ENCODE measurements at places on chromosomes 13 and 19.

- DNase-seq: no peak
Measured at GRCh38 chr19:12792853-12793289, 1.6 kb downstream of the JUNB start.

DNA sequence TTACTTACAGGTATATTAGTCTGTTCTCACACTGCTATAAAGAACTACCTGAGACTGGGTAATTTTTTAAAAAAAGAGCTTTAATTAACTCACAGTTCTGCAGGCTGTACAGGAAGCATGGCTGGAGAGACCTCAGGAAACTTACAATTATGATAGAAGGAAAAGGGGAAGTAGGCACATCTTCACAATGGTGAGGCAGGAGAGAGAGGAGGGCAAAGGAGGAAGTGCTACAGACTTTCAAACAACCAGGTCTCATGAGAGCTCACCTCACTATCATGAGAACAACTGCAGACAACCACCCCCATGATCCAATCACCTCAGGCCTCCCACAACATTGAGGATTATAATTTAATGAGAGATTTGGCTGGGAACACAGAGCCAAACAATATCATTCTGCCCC lies 511.7 kb downstream of the SLITRK6 start:
- DNase-seq: no peak

DNA sequence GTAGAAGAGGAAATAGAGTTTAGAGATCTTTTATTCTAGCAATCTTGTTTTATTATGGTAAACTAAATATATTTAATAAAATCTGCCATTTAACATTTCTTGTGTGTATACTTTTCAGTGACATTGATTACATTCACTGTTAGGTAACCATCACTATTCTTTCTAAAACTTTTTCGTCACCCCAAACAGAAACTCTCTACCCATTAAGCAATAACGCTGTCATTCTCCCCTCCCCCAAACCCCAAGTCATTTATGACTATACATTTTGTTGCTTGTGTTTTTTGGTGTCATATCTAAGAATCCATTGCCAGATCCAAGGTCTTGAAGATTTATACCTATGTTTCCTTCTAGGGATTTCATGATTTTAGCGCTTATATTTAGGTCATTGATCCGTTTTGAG lies 10.6 kb downstream of the URI1 start:
- DNase-seq: peak; percentile 53

DNA sequence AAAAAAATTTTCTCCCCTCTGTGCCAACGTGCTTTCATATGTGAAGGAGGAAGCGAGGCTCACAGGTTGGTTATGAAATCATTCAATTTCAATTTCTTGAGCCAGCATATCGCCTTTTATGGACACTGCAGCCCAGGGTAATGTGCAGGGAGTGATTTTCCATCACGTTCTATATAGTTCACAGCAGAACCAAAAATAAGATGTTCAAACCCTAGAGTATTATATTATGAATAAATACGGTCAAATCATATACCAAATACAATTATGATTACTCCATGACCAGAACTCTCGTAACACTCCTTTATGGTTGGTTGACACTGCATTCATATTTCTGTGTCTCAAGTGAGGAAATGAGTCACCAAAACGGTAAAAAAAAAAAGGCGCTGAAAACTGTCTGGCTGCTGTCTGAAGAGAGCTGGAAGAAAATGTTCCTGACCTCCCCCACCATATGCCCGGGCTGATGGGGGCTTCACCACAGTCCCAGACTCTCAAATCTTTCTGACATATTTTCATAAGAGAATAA lies 75.8 kb upstream of the UBAC2 start:
- peak; percentile 36 for DNase-seq

GRCh38 chr13:44116562-44117332 lies 237.0 kb downstream of the LACC1 start:
- peak; percentile 58 for DNase-seq

- no peak for DNase-seq
Measured at GRCh38 chr13:97116754-97117153, 105.4 kb upstream of the MBNL2 start.

DNA sequence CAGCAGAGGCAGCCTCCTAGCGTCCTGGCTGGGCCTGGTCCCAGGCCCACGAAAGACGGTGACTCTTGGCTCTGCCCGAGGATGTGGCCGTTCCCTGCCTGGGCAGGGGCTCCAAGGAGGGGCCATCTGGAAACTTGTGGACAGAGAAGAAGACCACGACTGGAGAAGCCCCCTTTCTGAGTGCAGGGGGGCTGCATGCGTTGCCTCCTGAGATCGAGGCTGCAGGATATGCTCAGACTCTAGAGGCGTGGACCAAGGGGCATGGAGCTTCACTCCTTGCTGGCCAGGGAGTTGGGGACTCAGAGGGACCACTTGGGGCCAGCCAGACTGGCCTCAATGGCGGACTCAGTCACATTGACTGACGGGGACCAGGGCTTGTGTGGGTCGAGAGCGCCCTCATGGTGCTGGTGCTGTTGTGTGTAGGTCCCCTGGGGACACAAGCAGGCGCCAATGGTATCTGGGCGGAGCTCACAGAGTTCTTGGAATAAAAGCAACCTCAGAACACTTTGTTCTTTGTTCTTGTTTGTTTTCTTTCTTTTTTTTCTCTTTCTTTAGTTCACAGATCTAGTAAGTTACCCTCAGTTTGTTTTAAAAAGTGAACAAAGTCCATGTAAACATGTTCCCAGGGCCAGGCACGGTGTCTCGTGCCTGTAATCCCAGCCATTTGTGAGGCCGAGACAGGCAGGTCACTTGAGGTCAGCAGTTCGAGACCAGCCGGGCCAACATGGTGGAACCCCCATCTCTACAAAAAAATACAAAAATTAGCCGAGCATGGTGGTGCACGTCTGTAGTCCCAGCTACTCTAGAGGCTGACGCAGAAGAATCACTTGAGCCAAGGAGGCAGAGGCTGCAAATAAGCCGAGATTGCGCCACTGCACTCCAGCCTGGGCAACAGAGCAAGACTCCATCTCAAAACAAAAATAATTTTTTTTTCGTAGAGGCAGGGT lies 10.2 kb downstream of the ANGPTL4 start:
- no peak for DNase-seq

- no peak for DNase-seq
Measured at GRCh38 chr19:28927456-28927855, 285.5 kb downstream of the UQCRFS1 start.

GRCh38 chr13:90246005-90246404 lies 1101.5 kb upstream of the MIR17HG start:
- no peak for DNase-seq

- DNase-seq: no peak
Measured at GRCh38 chr19:50780753-50781435, 9.3 kb upstream of the ACP4 start.

DNA sequence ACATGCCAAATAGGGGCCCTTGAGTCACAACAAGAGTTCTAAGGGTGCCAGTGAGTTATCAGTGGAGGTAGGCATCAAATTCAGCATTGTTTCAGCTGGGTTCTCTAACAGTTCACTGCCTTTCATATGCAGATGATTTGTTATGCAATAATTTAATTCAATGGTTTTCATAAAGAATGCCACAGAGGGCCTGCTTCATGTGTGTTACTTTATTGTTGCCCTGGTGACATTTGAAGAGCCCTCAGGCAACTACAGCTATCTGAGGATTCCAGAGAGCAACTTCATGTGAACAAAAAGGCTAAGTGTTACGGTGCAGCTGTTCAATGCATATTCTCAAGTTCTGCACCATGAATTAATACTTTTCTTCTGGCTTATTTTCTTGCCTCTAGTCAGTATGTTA lies 43.1 kb upstream of the STARD13 start:
- DNase-seq: no peak

GRCh38 chr19:3986260-3987041 lies 1.2 kb upstream of the EEF2 start:
- DNase-seq: peak; percentile 87

GRCh38 chr19:41377977-41378709 lies 1.8 kb downstream of the TMEM91 start:
- DNase-seq: peak; percentile 25

DNA sequence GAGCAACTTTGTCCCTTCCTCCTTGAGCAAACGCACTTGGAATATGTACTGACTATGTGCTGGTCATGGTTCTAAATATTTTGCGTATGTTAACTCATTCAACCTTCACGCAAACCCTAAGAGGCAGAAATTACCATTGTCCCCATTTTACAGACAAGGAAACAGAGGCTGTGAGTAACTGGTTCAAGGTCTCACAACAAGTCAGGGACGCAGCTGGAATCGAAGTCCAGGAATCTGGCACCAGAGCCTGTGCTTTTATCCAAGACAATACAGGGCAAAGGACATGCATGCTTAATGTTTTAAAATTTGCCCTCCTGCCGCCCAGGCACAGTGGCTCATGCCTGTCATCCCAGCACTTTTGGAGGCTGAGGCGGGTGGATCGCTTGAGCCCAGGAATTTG lies 5.1 kb downstream of the FXYD5 start:
- DNase-seq: no peak

- no peak for DNase-seq
Measured at GRCh38 chr13:105587786-105588185, 947.7 kb downstream of the EFNB2 start.

GRCh38 chr13:105441051-105441750 lies 1094.3 kb downstream of the EFNB2 start:
- no peak for DNase-seq

GRCh38 chr13:28579322-28579721 lies 79.6 kb upstream of the POMP start:
- no peak for DNase-seq

- DNase-seq: no peak
Measured at GRCh38 chr13:29861694-29862110, 11.3 kb upstream of the UBL3 start.

DNA sequence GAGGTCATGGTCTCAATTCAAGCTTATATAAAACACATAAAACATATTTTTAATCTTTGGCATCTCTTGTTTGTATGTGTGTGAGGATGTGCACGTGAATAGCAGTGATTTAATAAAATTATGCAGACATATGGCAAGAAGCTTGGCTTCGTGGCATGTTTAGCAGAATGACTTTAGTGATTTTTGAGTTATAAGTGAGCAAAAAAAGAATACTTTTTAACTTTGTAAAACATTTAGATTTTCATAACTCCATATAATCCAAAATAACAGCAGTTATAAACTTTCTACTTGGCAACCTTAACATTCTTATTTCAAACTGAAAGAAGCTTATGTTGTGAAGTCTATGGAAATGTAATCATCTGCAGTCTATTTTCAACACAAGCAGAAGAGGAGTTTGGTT lies 120.6 kb downstream of the SLITRK1 start:
- no peak for DNase-seq

DNA sequence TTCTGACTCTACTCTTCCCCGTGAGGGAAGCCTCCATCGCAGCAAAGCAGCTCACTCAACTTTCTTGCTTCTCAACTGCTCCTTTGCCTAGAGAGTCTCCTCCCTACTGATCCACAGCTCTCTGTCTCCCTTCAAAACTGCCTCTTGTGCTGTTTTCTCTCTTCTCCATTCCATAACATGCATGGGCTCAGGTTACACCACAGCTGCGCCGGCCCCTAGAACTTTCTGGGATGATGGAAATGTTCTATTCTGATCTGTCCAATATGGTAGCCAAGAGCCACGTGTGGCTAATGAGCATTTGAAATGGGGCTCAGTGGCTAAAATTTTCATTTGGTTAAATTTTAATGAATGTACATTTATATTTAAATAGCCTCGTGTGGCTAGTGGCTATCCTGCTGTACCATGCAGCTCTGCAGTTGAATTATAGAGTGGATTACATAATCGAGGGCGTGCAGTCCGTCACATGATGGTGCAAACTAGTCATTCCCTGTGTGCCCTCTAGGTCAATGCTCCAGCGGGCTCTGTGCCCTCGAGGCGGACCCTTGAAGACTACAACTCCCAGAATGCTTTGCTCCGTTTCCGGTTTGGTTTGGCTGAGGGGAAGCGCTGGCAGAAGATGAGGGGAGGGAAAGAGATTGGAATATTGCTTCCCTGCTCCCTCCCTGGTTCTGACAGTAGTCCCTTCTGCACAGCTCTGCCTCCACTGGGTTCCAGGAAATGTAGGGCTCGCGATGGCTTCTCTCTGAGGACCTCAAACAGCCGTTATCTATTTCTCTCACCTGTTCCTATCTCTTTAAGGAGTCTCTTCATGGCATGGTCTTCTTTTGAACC lies 109.8 kb downstream of the CACNA1A start:
- DNase-seq: peak; percentile 60

- no peak for DNase-seq
Measured at GRCh38 chr13:113812178-113813040, 51.5 kb downstream of the GAS6 start.

GRCh38 chr13:23506071-23506806 lies 64.0 kb upstream of the TNFRSF19 start:
- no peak for DNase-seq

DNA sequence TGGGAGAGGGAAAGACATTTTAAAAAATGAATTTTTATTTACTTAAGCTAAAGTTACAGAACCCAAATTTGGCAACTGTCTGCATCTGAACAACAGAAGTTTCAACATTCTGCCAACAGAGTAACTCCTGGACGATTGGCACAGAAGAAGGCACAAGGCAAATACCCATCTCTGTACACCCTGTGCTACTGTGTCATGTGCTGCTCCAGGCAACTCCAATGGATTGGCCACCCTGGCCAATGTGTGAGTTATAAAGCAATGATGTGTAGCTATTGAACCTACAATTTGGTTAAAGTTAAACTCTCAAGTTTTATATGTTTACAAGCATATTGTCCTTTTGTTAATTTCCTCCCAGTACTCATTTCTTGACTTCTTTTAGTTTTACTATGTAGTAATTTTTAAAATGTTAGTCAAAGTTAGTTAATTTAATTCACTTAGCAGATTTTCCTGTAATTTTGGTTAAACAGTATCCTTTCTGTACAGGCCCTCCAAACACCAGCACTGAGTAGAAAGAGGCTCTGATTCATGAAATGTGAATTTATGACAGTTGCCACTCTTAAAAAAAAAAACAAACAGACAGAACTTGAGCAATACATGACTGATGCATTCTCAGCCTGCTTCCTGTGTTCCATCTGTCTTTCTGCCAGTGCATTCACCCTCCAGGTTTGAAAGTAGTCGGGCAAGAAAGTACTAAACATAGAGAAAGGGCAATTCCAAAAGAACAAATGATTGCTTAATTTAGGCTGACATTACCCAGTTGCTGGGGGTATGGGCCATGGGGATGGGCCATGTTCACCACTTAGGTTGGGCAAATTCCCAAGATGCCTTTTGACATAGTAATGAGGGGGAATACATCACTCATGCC lies 5.9 kb downstream of the STARD13 start:
- peak; percentile 7 for DNase-seq
